ENCODE measurements at places on chromosomes 3 and 15.

DNA sequence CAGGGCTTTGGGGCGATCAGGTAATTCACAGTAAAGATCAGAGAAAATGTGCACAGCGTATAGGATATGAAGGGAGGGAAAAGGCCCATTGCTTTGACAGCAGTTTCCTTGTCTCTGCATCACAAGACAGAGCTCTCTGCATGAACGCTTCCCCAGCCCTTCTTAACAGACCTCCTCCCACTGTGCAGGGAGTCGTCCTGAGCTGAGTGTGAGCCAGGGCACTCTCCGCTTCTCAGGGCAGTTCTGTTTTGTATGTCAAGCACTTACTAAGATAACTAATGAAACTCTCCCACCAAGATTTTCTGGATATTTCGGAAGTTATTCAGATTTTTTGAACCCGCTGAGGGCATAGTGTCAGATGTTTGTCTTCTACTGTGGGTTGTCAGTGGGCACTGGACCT is 105.8 kb upstream of the C15orf61 start:
- DNase-seq, result no peak

DNA sequence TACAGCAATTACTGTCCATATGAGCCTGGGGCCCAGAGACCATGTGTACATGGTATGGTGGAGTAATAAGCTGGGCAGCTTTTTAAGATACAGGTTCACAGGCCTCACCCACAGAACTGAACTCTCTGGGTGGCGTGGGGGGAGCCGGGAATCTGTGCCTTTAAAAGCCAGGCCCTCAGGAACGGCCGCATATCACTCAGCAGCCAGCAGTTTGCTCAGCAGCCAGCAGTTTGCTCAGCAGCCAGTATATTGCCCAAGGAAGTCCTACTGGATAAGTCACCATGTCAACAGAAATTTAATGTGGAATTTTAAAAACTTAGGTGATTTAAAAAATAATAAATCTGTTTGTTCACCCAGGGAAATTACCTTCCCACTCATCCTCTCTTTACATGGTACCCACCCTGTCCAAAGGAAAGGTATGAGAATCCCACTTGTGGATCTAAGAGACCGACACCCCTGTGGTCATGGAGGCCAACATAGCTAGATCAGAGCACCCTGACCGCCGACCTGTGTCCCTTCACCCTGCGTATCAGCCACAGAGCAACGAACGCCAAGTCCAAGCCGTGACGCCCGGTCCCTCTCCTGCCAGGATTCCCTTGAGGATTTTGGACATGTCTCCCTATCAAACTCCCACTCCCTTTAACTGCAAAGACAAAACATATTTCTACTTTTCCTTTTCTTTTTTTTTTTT is 95.7 kb upstream of the CHRM5 start:
- DNase-seq, result no peak

GRCh38 chr3:72694398-72694797 is 153.8 kb downstream of the SHQ1 start:
- DNase-seq, result no peak

DNA sequence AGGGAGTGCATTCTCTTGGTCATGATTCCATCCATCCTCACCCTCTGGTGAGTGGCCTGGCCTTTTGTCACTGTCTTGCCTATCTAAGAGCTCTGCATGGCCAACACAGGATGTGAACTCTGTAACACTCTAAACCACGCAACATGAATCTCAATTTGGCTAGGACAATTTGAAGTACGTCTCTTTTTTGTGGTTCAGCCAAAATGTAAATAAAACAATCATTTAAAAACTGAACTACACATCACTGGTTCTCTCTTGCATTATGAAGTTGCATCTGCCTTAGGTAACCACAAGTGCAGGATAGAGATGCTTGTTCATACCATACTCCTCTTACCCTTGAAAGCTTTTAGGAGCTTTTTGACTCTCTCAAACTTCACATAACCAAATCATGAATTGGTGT is 27.3 kb downstream of the CCR3 start:
- no peak for DNase-seq

DNA sequence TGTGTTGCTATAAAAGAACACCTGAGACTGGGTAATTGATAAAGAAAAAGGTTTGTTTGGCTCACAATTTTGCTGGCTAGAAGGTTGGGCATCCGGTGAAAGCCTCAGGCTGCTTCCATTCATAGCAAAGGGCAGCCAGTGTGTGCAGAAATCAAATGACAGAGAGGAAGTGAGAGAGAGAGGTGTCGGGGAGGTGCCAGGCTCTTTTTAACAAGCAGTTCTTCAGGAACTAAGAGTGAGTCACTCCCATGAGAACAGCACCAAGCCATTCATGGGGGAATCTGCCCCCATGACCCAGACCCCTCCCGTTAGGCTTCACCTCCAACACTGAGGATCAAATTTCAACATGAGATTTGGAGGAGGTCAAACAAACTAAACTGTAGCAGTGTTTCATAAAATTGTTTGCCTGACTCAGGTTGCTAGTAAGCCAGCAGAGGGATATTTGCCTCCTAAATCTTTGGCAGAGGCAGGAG is 4.5 kb upstream of the PARP15 start:
- DNase-seq, result peak; percentile 29

GRCh38 chr15:97171556-97171955 is 788.9 kb upstream of the ARRDC4 start:
- no peak for DNase-seq

GRCh38 chr3:187005827-187006481 is 75.6 kb downstream of the ST6GAL1 start:
- no peak for DNase-seq

DNA sequence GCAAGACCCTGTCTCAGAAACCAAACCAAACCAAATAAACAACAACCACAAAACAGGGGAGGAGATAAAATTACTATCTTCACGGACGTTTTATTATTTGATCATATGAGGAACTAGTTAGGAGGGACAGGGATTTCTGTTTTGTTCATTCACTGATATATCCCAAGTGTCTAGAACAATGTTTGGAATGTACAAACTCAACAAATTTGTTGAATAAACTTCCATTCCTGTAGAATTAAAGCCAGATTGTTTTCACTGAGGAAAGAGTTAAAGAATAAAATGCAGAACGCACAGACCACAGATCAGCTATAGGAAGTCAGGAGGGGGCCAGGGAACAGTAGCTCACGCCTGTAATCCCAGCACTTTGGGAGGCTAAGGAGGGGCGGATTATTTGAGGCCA is 6.5 kb upstream of the STRC start:
- no peak for DNase-seq

DNA sequence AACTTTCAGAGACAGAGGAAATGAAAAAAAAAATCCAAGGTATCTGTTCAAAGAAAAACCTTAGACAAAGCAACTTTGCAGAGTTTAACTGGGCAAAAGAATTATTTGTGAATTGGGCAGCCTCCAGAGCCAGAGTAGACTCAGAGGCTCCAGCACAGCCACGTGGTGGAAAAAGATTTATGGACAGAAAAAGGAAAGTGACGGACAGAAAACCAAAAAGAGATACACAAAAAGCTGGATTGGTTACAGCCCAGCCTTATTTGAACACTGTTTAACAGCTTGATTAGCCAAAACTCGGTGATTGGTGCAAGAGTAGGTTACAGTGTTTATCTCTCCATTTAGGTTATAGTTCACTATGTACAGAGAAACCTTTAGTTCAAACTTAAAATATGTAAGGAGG is 23.7 kb upstream of the GPD1L start:
- DNase-seq, result no peak

DNA sequence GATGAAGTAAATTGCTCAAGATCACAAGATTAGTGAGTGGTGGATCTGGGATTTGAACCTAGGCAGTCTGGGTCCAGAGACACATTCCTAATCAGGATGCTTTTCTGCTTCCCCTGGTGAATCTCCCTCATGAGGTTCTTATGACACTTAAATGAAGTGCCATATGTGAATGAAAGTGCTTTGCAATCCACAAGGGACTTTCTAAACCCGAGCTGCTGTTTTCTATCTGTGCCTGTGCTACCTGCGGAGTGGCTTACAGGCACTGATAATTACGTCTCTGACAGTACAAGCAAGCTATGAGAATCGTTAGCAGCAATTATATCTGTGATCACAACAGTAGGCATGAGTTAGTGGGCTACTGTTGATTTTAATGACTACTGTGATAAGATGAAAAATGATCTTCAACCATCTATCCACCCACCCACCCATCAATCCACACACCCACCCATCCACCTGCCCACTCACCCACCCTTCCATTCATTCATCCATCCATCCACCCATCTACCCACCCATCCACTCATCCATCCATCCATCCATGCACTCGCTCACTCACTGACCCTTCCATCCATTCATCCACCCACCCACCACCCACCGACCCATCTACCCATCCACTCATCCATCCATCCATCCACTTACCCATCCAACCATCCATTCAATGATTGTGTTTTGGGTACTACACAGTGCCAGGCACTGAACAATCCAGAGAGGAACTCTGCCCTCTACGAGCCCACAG is 51.8 kb downstream of the ATP2B2 start:
- no peak for DNase-seq

DNA sequence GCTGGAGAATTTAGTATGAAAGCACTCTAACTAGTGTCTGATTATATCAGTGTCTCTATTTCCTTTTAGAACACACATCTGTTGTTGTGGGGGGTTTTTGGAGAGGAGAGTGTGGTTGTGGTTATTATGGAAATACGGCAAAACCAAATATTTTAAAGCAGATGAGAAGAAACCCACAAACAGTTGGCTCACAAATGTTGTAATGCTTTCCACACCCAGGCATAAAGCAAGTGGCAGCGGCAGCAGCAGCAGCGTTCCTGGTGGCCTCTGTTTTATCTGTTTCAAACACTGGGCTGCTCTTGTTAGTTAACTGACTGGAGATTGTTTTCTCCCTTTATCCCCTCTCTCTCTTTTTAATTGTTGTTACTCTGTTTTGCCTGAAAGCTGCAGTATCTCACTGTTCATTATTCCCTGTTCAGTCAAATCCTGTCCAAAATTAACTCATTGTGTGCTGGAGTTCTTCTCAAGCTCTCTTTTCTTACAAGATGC is 1045.5 kb upstream of the NR2F2 start:
- DNase-seq, result no peak

DNA sequence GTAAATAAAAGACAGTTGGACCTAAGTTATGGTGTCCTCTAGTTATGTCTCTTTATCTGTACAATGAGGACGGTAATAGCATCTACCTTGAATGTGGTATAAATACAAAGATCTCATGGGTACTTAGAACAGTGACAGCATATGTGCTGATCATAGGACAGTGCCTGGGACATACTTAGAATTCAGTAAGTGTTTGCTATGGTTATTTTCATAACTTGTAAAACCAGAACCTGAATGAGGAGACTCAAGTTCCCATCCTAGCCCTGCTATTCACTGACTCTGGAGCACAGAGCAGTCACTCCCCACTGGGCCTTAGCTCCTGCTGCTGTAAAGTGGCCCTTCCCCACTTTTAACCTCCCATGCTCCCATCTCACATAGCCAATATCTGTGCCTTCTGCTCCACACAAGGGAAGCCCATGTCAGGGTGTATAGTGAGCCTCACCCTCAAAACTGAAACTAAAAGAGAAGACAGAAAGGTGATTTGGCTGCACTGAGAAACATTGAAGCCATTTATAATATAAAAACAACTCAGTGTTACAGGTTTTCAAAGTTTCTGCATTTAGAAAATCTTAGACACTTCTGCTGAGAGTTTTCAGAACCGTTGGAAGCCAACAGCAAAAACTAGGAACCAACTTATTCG is 225.4 kb upstream of the UBE2E2 start:
- no peak for DNase-seq

DNA sequence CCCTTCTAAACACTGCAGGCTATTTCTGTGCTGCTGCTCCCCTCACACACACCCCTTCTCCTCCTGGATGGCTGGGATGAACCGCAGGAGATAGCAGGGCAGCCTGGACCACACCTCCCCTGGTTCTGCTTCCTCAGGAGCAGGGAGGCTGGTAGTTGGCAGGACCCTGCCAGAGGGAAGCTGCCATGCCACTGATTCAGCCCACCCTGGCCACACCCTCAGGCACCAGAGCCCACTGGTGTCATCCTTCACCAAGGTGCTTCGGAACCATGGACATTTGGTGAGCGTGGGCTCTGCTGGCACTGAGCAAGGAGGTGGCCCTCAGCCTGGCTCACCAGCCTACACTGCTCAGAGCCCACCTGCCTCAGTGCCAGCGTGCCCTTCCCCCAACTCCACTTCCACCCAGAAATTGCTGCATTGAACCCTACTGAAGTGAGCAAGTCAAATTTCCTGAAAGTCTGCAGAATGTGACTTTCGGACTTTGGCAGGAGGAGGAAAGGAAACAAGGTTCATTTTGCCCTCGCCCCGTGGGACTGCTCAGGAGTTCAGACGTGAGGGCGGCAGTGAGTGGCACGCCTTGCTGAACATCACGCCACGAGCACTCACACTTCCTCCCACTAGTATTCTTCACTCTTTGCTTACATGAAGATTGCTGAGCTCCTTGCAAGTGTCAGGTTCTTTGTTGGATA is 26.3 kb downstream of the BMF start:
- no peak for DNase-seq

- DNase-seq, result peak; percentile 90
Observed at GRCh38 chr3:9749645-9750555, at the start of gene OGG1. Gene OGG1, plus strand, starts transcription at chr3:9749952. Its CDS starts 335 bp downstream, at chr3:9750287.

DNA sequence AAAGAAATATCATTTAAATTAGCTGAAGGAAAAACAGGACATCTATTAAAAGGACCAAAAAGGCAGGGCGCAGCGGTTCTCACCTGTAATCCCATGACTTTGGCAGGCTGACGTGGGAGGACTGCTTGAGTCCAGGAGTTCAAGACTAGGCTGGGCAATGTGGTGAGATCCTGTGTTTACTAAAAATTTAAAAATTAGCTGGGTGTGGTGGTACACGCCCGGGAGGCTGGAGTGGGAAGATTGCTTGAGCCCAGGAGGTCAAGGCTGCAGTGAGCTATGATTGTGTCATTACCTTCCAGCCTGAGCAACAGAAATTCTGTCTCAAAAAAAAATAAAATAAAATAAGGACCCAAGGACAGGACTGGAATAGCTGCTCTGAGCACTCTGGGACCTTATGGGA is 16.2 kb upstream of the HERC1 start:
- no peak for DNase-seq

GRCh38 chr15:73930371-73930770 is 4.1 kb downstream of the LOXL1 start:
- no peak for DNase-seq

DNA sequence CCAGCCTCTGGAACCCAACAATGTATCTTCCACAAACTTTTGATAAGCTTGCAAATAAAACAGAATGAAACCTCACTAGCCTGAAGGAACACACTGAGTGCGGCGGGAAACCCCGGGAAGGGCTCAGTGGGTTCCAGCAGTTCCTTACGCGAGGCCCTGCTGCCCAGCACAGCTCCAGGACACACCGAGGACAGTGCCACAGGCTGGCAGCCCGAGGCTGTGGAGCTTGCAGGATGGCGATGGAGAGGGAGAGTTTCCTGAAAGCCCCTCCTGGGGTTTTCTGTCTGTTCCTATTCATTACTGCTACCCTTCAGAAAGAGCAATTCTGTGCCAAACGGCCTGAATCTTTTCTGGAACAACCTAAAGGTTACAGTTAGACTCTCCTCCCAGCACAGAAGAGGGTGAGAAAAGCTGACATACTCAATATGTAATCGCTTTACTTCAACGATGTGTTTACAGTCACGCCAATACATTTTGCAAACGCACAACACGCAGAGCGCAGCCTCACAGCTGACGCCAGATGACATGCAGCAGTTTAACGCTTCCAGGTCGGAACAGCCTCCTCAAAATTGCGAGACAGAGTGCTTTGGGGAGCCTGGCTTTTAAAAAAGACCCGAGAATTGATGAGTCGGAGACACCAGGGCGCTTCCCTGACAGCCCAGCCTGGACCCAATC is 57.1 kb upstream of the RPL32 start:
- DNase-seq, result no peak
